SW 1271 (cell line): ENCODE measurements at places on chromosomes 3 and 15.

DNA sequence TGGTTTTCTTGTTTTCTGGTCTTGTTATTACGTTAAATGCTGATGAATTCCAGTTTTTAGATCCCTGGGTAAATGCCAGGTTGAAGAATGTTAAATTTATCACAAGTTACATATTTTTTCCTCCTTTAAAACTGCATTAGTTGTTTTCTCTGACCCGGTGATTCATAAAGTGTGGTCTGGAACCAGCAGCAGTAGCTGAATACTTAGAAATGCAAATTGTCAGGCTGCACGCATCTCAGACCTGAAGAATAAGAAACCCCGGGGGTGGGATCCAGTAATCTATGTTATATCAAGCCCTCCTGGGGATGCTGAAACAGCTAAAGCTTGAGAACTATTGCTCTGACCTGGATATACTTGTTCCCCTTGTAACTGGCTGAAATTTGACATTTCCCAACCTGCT, 69.1 kb downstream of the PEX5L start:
- DNase-seq = no peak

DNA sequence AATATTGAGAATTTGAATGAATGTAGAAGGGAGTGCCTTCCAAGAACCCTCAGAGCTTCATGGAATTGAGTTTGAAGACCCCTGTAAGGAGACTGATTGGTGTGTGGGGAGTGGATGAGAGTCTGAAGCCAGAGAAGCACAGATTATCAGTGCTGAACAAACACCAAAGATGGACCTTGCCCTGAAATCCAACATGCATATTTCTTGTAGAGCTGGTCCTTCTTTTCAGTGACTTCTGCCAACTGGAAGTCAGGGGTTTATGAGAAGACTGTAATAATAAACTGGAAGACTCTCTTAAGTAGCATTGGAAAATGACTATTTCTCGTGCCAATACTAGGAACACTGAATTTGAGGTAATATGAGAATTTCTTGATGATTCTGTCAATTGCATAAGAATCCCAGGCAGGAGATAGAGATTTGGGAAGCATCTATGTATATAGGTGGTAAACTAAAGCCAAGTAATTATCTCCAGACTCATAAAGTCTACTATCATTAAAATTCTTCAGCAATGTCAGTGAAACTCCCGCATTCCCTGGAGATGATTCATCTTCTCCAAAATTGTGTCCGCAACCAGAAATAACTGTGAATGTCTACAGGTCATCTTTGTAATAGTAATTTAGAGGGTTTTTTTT, 213.8 kb downstream of the IL5RA start:
- DNase-seq = no peak

- no peak for DNase-seq
Measured at GRCh38 chr15:74511583-74511982, 29.4 kb upstream of the ARID3B start.

GRCh38 chr3:13277860-13278531, 142.1 kb downstream of the NUP210 start:
- DNase-seq = no peak

GRCh38 chr15:77580996-77581682, 51.6 kb downstream of the LINGO1 start:
- no peak for DNase-seq

- DNase-seq = no peak
Measured at GRCh38 chr3:5213574-5213966, 26.1 kb downstream of the EDEM1 start.

DNA sequence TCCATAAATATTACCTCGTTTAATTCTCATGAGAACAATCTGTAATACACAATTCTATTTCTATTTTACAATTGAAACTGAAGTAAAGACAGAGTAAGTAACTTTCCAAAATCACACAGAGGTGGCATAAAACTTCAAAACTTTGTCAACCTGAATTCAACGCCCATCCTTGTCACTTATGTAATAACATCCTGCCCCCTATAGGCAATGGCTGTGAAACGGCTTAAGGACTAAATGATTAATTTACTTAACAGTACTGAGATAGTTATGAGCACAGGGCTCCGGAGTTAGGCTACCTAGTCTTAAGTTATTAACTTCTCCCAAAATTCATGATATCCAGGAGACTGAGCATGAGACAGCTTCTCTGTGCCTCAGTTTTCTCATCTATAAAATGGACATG, 293.1 kb upstream of the CHRM5 start:
- no peak for DNase-seq

DNA sequence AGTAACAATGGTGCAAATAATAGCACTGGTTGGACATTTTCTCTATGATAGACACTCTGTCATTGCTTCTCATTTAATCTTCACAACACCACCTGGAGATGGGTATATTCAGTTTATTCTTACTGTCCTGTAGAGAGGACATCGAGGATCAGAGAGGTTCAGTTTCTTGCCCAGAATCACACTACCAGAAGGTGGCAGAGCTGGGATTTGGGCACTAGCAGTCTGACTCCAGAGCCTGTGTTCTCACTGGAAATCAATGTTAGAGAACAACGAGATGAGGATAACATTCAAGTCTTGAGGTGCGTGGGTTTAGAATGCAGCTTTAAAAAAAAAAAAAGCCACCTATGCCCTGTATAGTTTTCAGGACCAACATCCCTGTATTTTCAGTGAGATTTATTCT, 127.8 kb downstream of the SYNPR start:
- no peak for DNase-seq

- DNase-seq = no peak
Measured at GRCh38 chr15:28101201-28101600, 2.1 kb upstream of the OCA2 start.

DNA sequence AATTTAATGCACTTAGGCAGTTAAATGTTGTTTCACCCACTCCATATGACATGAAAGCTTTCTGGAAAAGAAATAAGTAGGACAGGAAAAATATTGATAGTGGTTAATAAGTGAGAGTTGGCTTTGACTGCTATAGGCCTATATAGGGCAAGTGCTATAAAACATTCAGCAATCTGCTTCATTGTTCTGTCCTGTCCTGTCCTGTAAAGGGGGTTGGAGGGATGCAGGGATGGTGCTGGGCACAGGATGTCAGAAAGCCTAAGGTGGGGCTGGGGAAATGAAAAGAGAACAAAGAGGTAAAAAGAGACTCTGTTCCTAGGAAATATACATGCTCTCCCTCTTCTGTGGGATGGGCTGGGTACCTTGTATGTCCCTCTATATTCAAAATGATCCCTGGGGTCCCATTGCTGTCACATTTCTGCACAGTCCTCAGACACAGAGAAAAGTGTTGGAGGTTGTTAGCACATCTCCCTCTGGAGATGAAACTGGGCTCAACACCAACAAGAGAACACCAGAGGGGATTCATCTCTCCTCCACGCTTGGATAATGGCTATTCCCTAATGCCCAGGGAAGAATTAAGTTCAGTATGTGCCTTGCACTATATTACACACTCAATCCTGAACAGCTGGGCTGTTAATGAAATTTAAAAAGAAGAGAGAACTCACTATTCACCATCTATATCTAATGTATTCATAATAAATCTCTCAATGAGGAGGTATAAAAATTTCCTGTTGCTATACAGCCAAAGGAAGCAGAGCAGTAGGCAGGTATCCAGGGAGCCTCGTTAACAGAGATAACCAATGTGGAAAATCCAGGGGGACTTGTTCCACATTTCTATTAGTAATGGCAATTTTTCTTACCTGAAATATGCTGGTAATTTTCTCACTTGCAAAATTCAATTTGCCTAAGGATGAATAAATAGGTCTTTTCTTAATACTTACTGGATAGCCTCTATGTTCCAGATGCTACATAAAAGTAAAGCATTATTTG, 108.1 kb upstream of the ZBED2 start:
- DNase-seq = no peak

DNA sequence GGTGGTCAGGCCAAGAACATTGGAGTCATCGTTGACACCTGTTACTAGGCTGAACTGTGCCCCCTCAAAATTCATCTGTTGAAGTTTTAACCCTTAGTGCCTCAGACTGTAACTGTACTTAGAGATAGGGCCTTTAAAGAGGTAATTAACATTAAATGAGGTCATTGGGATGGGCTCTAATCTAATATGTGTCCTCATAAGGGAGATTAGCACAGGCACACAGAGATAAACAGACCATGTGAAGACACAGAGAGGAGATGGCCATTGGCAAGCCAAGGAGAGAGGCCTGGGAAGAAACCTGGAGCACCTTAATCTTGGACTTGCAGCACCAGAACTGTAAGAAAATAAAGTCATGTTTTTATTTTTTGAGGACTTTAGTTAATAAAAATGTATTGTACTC, 59.6 kb downstream of the PLCL2 start:
- DNase-seq = no peak

DNA sequence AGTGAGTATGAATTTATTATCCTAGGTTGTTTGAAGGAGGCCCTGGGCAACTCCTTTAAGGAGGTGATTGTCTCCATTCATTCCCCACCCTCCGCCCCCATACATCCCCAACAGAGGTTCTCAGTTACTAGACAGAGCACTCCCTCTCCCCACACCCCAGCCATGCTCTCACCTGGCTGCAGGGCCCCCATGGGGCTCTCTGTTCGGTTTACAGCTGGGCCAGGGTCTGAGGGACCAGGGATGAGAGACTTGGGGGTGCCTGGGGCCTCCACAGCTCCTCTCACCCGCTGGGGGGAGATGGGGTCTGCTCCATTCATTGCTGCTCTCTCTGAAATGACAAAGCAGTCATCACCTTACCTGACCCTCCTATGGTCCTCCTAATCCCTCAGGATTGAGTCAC, 3.6 kb downstream of the PRRT3 start:
- no peak for DNase-seq

DNA sequence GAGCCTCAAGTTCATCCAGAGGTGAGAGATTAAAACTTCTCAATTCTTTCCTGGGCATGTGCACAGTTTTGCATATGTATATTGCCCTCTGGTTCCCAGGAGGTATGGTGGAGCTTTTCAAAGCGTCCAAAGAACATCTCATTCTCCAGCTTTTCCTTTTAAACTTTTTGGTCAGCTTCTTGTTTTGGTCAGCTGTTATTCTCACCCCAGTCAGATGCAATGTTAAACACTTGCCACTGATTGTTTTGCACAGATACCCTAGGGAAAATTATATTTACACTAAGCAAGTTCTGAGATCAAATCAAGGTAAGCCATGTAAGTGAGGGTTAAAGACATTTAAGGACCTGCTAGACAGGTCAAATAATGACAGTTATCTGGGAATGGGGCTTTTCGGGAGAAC, 261.3 kb downstream of the EDEM1 start:
- DNase-seq = no peak

DNA sequence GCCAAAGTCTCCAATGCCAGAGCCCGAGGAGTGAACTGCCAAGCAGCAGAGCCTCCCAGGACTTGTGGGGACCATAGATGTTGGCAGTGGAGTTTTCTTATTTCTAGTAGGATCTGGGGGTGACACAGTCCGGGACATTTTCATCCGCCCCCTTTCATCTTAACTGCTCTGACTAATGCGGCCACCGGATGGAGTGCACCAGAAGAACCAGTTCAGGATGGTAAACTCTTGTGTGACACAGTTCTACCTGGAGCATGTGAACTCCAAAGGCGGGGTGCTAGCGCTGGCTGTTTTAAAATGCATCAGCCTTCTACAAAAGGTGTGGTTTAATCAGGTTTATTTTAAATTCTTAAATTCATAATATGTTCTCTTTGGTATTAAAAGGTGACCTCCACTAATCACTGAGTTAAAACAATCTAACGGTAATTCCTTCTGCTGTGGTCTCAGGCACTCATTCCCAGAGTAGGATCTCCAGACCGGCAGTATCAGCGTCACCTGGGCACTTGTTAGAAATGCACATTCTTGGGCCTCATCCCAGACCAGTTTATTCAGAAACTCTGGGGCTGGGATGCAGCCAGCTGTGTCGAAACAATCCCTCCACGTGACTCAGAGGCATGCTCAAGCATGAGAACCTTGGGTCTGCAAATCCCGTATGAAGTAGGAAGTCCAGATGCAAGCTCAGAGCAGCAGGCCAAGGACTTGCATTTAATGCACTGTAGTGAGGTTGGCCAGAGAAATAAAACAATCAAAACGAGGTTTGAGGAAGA, 105.5 kb downstream of the GABRB3 start:
- DNase-seq = no peak

DNA sequence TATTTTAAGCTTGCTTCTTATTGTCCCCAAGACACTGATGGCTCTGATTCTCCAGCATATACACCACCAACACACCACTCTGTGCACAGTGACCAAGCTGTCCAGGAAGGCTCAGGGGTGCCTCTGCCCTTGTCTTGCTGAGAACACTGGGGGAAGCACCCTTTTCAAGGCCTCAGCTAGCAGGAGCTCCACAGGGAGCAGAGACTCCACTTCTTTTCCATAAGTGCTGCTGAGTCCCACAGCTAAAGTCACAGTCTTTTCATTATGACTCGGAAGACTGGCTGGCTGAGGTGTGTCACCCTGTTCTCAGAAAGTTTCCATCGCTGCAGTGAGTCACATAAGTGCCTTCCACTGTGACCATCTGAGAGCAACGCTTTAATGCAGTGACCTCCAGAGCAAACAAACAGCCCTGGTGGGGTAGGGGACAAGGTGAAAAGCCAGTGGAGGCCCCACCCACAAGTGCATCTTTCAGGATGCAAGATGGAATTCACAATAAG, 226.9 kb upstream of the CHRNA7 start:
- no peak for DNase-seq

DNA sequence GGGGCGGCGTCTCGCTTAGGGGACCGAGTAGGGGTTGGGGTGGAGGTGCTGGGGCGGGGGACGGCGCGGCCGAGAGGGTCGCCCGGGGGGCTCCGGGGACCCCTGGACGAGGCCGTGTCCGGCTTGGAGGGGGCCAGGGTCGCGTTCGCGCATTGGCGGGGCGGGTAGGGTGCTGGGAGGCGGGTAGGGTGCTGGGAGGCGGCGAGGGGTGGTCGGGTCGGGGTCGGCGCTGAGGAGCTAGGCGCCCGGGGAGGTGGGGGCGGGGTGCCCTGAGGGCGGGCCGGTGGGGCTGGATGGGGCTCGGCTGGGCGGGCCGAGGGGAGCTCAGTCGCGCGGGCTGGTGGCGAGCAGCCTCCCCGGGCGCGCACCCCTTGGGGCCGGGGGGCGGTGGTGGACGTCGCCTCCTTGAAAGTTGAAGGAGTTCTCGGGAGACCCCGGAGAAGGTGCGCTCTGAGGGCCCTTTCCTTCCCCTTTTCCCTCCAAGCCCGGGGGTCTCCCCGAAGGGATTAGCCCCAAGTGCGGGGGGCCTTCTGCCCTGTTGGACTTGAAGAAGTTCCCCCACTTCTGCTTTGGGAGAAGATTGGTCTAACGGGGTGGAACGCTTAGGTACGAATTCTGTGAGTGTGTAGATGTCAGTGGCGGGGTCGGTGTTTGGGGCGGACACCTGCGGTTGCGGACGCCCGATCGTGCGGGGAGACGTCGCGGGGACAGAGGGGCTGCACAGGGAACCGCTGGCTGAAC, 543 bp downstream of the MEF2A start:
- no peak for DNase-seq

- DNase-seq = peak; percentile 42
Measured at GRCh38 chr3:127694467-127695215, 21.9 kb downstream of the ABTB1 start.

GRCh38 chr3:18772699-18773305, 347.7 kb upstream of the SATB1 start:
- no peak for DNase-seq

GRCh38 chr3:61947456-61947855, 386.1 kb downstream of the PTPRG start:
- DNase-seq = no peak

- DNase-seq = peak; percentile 11
Measured at GRCh38 chr3:130480736-130481135, 36.2 kb upstream of the COL6A6 start.

- no peak for DNase-seq
Measured at GRCh38 chr15:26590676-26591075, 182.2 kb downstream of the GABRB3 start.

GRCh38 chr3:151232991-151233390, 30.0 kb upstream of the GPR171 start:
- DNase-seq = no peak
